ENCODE measurements at places on chromosomes 7 and 10.

DNA sequence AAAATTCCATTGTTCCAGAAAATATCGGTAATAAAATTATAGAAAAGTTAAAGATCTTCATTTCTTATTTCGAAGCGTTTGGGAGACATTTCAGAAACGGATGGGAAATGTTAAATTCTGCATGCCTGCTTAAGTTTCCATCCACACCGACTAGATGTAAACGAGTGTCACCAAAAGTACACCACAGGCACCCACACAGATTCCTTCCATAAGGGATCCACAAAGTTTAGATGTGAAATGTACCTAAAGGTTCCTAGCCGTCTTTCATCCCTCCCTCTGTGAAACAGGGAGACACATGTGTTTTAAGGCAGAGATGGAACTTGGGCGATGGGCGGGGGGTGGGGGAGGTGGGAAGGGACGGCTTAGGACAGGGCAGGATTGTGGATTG, 621 bp upstream of the CAV1 start:
- DNase-seq: no peak

DNA sequence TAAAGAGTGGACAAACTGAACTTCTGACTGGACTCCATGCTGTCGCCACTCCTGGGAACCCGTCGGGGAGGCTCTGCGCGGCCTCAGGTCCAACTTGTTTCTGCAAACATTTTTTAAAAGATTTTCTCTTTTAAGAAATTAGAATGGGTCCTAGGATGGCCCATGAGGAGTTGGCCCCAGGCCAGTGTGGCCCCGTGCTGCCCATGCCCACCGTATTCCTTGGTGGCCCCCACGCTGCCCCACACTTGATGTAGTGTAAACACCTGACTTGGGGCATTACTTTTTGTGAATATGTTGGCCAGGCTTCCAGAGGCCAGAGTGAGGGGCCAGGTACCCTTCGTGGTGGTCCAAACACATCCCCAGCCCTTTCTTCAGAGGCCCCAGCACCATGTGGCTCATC, 19.3 kb downstream of the ZNF316 start:
- DNase-seq: no peak

GRCh38 chr10:131142517-131143380, 168.8 kb downstream of the TCERG1L start:
- no peak for DNase-seq

- no peak for DNase-seq
Measured at GRCh38 chr7:55549457-55549856, 22.8 kb downstream of the VOPP1 start.

- no peak for DNase-seq
Measured at GRCh38 chr7:16785321-16785720, 19.5 kb downstream of the AGR2 start.

DNA sequence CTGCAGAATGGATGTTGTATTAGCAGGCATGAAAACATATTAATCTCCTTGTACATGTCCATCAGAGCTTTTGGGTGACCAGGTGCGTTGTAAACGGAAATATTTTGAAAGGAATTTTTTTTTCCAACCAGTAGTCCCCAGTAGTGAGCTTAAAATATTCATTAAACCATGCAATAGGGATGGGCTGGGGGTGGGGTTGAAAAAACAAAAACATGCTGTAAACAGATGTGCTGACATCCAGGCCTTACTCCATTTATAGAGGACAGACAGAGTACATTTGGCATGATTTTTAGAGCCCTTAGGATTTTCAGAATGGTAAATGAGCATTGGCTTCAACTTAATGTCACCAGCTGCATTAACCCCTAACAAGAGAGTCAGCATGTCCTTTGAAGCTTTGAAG, 50.2 kb downstream of the PTPN12 start:
- DNase-seq: no peak

DNA sequence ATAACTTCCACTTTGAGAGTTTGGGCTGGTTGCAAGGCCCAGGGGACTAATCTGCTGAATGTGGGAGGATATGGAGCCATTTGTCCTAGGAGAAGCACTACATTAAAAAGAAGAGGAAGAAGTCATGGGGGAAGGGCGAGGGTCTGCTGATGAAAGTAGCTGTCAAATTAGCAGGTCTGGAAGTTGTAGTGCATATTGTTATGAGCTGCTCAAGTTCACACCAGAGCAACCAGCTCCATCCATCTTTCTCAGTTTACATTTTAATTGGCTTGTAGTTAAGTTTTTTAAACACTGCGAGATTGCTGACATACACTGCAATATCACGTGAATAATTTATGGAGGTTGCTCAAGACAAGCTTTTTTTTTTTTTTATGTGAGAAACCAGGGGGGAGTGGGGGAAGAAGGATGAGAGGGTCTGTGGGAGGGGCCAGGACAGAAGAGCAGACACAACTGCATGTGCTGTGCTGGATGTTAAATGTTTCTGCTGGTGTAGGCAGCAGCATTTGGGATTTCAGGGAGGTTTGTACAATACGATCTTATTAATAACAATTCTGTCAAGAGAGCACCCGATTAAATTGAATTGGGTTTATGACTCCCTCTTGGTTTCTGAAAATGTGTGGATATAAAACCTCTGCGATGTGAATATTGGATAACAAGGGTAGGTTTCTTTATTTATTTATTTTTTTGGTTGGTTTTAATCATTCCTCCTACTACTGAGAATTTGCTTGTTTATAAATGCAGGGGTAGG, 759.0 kb upstream of the GALNT17 start:
- peak; percentile 58 for DNase-seq

GRCh38 chr10:113397047-113397446, 155.8 kb upstream of the HABP2 start:
- DNase-seq: no peak

- DNase-seq: no peak
Measured at GRCh38 chr7:15686957-15687545, 568 bp upstream of the MEOX2 start.

DNA sequence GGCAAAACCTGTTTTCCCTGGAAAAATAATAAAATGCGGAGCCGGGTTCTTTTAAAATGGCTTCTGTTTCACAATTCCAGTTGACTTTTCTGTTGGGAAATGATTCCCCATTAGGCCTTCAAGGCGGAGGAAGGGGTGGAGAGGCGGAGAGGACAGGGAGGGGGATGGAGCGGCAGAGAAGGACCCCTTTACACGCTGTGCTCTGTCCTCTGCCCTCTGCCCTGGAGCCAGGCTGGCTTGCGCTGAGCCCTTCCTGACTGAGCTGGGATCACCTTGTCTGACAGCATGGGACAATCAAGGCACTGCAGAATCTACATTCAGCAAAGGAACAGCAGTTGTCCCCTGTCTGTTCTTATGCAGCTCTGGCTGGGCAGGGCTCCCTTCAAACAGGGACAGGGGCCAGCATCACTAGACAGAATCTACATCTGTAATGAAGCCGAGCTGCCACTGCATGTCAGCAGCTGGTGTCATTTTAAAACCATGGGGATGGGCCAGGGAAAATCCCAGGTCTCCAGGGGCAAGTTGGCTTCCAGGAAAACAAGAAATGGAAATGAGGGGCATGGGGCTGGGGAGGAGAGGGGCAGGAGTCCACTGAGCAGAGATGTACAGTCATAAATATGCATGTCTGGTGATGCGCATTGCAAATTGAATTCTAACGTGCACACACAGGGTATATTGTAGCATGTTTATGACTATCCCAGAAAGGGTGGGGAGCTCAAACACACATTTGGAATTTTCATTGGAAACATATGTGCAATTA, 120.0 kb downstream of the MKX start:
- no peak for DNase-seq
